Occipital lobe (tissue), 3 donors: ENCODE measurements at places on chromosomes 12 and 14.

DNA sequence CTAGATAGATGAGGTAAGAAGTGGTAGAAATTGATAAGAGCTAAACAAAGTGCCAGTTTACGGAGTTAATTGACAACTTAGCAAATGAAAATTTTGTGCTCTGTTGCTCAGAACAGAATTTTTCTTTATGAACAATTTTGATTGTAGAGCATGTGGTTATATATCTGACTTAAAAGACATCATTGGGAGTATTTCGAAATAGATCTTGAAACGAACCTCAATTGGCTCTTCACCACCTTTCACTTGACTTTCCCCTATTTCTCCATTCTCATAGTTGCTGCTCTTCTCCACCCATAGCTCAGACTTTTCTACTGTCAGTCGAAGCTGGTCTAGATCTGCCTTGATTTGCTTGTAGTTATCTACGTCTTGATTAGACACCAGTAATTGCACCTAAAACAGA lies 212.1 kb downstream of the ITPR2 start:
- DNase-seq: no peak

DNA sequence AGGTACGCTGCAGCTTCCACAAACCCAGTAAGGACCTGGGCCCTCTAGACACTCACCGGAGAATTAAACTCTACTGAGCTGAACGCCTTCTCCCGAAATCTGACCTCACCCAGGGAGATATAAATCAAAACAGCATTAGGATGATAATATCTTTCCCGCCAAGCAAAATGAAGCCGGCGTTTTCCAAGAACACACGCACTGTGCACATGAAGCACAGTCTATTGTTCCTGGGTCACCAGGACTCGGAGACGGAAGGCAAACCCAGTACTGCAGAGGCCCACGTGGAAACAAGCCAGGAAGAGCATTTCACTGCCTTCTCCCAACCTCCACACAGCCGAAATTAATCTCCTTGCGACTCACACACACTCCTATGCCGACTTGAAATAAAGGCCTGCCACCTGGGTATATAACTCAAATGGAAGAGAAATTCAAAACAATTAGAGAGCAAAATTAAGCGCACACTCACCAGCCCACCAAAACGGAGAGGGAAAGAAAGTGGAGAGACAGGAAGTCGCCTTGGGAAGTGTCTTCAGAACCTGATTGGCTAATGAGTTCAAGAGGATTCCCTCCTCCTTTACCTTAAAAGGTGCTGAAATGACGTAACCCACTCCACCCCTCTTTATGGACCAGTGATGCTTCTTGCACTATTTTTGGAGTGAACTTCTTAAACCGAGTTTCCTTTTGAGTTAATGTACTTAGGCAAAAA lies at the start of gene CCNB1IP1:
Gene CCNB1IP1 (minus strand): TSS at position 492 of the 706 bp plus-strand sequence. CDS start 16,756 bp downstream, outside the sequence.
- DNase-seq: peak; percentile 60

DNA sequence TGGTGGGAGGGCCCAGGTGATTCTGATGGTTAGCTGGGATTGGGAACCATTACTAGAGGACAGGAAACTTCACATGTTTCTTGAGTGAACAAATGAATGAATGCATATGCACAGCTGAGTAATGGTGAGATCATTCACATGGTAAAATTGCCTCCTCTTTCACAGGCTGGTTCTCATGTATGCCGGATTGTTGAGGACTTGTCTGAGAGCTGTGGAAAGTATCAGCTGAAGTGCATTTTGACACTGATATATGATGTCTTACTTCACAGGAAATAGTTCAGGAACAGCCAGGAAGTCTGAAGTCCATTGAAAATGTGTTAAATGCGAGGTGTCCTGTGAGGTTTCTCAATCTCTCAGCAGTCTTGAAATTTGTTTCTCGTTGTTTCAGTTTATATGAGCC lies 77.6 kb upstream of the DACT1 start:
- no peak for DNase-seq

DNA sequence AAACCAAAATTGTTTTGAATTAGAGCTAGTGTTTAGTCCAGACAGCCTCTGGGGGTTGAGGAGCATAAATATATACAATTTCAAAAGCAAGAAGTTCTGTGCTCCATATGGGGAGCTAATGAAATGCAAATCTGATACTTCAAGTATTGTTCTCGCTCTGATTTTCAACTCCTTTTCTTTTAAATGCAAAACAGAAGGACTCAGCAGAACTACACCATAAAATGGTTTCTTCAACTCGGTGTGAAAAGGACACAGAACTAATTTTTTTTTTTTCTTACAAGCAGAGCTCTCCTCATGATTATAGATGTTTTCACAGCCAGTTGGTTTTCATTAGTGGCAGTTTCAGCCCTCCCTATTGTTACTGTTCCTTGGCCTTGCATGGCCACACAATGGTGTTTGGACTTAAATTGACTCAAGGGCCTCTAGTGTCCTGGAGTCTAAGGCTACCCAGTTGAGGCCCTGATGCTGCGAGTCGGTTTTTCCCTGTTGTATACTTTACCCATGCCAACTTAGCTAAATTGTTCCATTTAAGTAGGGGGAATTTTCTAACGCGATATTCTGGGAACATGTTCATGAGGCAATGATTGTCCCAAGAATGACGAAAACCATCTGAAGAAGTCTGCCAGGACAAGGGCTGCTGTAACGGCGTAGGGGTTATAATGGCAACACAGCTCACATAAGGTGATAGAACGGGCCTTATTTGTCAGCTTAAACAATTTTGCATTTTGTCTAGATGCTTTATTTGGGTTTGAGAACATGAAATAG lies 120.3 kb downstream of the GPR135 start:
- DNase-seq: no peak

DNA sequence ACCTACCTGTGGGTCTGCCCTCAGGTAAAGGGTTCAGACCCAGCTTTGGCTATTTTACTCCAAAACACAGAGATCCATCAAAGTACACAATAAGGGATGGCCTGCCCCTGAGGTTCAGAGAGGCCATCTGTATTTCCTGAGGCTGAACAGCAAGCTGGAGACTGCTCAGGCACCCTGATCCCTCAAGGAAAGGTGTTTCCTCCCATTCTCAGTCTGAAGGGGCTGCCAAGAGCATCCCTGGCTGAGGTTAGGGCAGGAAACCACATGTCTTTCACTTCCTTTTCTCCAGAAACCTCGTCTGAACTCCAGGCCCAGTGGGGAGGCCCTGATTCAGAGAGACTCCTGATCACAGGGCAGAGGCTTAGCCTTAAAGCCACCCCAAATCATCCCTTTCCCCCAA lies 1.5 kb downstream of the RILPL1 start:
- DNase-seq: peak; percentile 11

DNA sequence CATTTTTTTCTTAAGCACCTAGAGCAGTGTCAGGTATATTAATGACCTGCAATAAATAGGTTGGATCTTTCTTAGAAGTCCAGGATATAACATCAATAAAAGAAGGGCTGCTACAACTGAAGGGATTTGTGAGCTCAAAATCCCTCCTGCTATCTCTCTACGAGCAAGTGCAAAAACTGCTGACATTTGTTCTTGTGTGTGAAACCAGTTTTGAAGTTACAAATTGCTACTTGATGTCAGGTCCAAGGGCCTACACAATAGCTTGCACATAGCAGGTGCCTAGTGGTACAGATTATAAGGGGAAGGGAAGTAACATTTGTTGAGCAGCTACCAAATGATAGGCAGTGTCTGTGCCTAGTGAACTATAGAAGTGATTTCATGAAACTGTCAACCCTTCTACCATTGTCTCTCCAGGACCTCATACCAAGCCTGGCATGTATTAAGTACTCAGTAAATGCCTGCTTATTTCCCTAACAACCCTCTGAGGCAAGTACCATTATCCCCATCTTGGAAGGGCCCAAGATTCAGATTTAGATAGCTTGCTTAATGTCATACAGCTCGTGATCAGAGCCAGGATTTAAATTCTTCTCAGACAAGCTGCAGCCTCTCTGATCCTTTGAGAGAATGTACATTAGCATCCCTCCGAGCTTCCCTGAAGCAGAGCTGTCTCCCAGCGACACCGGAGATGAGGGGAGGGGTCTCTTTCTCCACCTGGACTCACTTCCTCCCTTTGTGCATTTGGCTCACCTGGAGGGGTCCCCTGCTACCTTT lies 300.3 kb downstream of the ZFP36L1 start:
- no peak for DNase-seq

- DNase-seq: no peak
Observed at GRCh38 chr14:20818861-20819260, 16.2 kb upstream of the RNASE1 start.

- DNase-seq: no peak
Observed at GRCh38 chr14:33363682-33364081, 425.0 kb downstream of the NPAS3 start.

GRCh38 chr12:46938071-46938678 lies 112.4 kb upstream of the SLC38A4 start:
- no peak for DNase-seq

- no peak for DNase-seq
Observed at GRCh38 chr12:51383269-51383905, 7.8 kb downstream of the GALNT6 start.

DNA sequence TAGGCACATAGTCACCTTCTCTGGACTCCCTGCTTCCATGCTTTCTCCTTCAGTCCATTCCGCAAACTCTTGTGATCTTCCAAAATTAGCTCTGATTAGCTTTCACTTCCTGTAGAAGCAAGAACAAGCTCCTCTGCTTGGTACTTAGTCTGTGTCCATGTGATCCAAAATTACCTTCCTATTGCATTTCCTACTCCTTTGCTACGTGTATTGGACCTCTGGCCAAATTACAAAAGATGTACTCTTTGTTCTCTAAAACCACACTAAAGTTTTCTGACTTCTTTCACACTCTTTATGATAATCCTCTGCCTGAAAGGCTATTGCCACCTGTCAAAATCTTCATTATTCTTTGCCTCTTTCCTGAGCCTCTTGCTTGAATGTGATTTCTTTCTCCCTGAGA lies 786 bp upstream of the TSFM start:
- DNase-seq: no peak

DNA sequence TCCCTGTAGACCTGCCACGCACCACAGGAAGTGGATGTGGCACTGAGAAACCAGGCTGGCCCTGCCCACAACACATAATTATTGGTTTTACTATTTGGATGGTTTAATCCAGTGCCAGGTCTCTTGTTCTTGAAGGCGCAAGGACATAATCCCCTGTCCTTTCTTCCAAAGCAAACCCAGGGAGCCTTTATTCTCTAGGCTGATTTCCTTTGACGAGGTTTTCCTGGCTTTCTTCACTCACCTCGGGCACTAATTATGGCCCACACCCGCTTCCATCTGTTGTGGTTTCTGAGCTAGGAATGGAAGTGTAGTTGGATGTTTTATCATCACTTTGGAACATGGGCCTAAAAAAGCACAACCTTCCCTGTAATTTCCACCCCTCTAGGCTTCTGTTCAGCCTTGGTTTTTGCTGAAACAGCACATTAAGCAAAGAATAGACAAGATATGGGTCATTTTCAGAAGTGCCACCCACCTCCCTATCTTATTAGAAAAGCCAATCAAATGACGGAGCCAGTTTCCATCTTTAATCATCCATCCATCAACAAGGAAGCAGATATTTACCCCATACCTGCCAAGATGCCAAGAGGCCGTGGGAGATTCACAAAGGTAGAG lies 73.9 kb downstream of the PPP1R36 start:
- DNase-seq: no peak

GRCh38 chr12:26614011-26614616 lies 218.9 kb downstream of the ITPR2 start:
- no peak for DNase-seq

- DNase-seq: no peak
Observed at GRCh38 chr14:99515301-99516155, 34.3 kb downstream of the CCNK start.
